ENCODE measurements at places on chromosomes 3 and 15.

- no peak for DNase-seq
Observed at GRCh38 chr3:140384028-140384771, 293.7 kb upstream of the TRIM42 start.

DNA sequence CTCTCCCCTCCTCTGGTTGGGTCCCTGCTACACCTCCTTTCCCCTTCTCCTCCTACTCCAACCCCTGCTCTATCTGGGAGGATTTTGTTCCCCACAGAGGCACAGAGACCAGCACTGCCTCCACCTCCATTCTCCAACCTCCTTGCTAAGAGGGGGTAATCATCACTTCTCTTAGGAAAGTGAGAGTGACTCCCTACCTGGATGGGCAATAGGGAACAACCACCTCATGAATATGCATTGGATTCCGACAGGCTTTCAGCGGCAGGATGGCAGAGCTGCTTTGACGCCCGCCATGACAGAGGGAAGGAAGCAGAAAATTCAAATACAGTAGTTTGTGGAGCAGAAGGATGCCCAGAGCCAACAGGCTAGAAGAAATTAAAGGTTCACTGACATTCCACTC lies 614.8 kb upstream of the MDFIC2 start:
- DNase-seq: no peak

GRCh38 chr15:61253186-61253585 lies 24.1 kb upstream of the RORA start:
- no peak for DNase-seq

DNA sequence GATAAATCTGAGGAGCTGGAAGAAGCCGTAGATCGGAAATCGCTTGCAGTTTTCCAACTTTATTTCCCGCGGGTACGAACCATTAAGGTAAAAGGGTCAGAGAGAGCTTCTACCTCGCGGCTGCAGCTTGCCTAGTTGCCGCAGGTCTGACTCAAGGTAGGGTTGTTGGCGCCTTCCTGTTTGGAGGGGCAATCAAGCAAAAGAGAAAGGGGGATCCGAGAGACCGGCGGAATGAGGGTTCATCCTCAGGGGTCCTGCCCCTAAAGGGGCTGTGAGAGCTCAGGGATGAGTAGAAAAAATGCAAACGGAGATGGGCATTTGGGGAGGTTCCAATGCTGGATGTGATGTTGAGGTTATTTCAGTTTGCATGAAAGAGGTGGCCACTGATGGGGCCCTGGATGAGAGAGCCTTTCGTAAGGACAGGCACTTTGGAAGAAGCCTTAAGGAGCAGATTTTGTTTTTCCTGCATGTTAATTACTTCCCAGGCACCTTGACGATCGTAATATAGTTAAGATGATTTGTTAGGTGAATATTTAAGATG lies 265.4 kb downstream of the CGGBP1 start:
- no peak for DNase-seq

DNA sequence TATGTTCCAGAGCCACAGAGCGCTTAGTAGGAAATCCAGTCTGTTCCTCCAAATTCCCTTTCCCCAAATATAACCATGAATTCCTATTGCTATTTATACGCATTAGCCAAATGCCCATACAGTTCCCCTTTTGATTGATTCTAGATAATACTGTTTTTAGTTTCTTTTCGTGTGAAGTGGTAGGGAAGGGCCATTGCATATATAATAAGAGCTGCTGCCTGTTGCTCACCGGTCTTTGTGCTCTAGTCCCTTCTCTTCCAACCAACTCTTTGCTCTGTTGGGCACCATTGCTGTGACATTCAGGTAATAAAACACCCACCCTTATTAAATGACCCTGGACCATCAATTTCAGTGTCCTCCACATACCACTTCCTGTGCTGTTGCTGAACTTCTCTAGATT lies 379.9 kb upstream of the KCNMB2 start:
- no peak for DNase-seq

DNA sequence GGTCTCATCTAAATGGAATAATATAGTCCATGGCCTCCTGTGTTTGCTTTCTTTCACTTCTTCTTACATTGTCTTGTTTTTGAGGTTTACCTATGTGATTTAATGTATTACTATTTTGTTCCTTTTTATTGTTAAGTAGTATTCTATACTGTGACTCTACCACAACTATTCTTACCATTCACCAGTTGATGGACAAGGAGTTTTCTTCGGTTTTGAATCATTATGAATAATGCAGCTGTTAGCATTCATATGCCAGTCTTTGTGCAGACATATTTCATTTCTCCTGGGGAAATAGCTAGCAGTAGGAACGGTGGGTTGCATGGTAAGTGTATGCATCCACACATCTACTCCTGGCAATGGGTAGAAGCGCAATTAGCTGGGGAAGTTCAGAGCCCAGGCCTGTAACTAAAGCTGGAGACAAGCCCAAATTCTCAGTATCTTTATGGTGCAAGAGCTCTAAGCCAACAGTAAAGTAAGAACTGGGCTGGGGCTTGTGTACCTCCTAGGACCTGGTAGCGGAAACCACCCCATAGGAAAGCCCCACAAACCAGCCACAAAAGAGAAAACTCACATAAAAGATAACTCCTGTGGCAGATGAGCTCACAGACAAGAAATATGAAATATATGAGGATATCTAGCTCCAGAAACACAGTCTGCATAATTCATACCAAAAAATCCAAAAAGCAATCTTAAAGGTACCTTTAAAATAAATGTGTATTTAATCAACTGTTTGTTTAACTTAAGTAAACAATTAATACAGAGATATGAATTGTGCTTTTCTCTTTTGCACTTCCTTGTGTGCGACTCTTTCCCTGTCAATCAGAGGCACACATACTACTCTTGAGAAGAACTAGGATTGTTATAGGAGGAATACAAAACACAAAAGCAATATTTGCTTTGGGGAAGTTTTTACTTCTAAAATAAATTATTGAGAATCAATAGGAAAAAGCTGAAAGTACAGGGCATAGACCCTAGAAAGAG lies 2.7 kb upstream of the CSTA start:
- DNase-seq: no peak
